Lower leg skin (tissue), 4 donors: ENCODE measurements at places on chromosomes 2 and 18.

DNA sequence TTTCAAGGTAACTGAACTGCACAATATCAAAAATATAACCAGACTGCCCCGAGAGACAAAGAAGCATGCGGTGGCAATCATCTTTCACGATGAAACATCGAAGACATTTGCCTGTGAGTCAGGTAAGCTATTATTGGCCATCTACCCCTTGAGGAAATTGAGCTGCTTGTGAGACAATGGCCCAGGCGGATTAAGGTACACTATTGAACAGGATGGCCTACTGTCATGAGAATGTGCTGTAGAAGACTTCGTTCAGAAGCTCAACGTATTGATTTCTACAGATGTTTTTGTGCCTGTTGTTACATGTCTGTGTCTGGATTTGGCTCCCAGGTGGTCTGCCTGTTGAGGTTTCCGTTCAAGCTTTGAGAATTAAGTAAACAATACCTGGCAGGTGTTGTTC is 198.7 kb downstream of the DOK6 start:
- DNase-seq: no peak

DNA sequence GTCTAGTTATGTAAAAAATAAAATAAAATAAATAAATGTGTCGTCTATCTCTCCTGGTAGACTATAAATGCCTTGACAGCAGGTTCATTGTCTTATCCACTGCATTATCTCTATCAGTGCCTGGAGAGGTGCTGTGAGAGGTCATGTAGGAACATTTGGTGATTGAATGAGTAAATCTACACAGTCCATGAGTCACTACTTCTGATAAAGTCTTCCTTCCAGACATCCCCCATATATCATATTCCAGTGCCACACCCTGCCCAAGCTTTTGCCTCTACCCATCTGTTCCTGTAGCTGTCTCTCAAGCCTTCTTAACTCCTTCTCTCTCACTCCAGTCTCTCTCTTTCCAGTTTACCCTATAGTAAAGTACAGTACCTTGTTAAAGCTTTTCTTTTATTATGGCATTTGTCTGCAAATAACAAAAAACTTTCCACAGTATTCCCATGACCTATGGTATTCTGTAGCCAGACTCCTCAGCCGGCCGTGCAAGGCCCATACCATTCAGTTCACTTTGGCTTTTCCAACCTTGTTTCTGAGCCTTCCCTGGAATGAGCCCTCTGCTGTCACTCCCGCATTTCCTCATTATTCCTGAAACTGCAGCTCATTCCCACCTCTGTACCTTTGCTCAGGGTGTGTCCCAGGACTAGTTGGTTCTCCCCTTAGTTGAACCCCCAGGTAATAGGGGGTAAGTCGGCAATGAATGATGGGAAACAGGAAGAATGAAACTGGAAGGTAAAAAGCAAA is 37.5 kb downstream of the ANXA4 start:
- no peak for DNase-seq

DNA sequence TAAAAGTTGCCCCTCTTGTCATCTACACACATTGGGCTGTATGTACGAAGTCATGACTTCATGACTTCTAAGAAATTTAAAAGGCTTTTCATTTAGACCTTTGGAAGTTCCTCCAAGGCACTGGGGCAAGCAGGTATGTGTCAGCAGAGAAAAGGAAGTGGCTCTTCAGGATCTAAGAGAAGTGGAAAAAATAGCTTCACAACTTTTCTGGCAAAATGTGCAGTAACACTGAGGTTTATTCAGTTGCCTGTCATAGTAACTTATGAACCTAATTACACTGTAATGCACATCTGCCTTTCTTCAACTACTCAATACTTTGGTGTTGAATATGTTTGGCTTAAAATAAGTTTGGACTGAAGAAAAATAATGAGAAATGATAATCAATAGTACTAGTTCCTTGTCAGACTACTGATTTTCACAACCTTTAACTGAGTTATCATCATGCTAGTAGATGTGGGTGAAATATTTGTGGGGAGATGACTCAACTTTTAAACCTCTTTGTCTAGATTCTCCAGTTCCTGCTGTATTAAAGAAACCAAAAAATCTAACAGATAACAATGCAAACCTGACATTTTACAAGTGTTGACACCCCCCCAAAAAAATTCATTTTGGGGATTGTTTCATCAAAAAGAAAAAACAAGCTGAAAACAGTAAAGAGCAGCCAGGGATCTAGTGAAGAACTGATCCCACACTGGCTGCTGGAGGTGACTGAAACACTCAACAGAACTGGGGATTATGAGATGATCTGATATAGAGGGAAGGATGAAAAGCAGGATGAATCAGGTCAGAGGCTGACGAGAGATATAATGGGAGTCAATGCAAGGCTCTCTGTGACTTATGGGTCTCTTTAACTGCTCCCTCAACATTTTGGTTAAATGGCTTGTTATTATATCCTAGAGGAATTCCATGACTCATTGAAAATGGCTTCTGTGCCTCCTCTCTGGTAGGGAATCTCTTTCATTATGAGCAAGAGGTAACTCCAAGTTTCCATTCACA is 84.6 kb downstream of the COLEC12 start:
- no peak for DNase-seq

- no peak for DNase-seq
These were observed 433.8 kb downstream of the NBAS start for GRCh38 chr2:15127301-15127700.

- no peak for DNase-seq
These were observed 79.2 kb downstream of the LONRF2 start for GRCh38 chr2:100242891-100243619.

GRCh38 chr2:238600506-238601432 is 174.0 kb downstream of the ASB1 start:
- no peak for DNase-seq

GRCh38 chr2:119650846-119651370 is 28.1 kb upstream of the TMEM177 start:
- DNase-seq: no peak

DNA sequence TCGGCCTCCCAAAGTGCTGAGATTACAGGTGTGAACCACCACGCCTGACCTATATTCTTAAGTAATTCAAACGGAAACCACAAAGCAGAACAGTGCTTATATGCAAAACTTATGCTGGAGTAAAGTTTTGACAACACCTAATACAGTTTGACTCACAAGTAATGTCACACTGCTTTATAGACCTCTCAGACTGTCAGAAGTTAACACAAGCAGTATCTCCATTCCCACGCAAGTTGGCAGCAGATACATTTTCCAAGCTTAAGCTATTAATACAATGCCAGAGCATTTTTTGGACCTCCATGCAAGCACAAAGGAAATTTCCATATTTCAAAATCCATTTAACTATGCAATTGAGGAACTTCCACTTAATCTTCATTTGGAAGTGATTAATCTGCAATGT is 21.0 kb upstream of the SANBR start:
- DNase-seq: no peak

DNA sequence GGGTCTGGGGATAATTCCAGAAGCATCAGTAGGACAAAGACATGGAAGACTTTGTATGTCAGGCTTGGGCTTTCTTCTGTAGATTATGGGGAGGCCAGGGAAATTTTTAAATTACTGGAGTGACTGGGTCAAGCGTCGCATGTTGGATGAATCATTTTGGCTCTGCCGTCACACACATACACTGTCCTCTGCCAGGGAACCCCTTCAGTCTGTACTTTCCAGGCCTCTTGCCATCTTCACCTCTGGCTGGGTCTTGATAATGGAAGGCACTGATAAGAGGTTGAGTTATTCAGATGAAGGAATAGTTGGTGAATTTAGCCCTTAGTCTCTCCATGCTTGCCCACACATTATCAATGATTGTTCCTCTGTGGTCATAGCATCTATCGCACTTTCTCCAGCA is 895.1 kb upstream of the CELF4 start:
- no peak for DNase-seq

DNA sequence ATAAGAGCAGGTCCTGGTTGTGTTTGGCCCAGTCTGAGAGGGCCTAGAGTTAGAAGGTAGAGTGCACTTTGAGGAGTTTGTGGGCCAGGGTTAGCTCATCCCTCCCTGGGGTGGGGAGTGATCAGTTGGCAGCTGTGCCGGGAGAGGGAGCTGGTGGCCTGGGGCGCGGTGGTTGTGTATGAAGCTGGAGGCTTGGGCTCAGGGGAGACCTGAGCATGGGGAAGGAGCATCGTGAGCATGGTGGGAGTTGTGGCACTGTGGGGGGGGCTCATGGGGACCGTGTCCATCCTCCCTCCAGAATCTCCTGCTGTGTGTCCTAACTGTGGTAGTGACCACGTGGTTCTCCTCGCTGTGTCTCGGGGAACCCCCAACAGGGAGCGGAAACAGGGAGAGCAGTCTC is 13.6 kb downstream of the STK11IP start:
- no peak for DNase-seq

DNA sequence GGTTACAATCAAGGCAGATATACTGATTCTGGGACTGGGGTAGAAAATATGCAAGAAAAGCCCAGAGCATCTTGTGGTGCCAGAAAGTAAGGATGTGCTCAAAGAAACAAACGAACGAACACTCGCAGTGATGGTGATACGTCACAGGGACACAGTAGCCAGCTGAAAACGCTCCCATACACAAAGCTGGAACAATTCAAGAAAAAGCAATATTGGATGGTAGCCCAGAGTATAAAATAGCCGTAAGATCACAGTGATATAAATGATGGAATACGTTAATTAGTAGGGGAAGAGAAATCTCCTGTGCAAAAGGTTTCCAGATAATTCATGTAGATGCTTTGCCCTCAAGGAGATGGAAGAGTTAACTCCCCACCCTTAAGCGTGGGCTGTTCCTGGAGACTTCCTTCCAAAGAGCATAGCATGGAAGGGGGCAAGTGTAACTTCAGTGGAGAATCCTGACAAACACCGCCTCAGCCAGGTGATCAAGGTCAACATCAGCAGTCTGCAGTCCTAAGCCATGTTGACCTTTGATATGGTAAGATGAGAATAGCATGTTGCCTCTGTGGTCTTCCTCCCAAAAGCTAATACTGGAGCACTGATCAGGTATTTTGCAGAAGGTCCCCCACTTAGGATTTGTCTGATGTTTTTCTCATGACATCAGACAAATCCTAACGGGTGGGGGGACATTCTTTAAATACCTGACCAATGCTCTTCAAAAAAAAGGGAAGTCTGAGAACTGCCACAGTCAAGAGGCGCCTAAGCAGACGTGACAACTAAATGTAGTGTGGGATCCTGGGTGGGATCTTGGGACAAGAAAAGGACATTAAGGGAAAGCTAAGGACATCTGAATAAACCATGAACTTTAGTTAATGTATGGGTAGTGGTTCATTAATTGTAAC is 99.0 kb downstream of the NCK2 start:
- DNase-seq: no peak

- DNase-seq: no peak
These were observed 27.5 kb downstream of the TMEM178A start for GRCh38 chr2:39693245-39693644.

DNA sequence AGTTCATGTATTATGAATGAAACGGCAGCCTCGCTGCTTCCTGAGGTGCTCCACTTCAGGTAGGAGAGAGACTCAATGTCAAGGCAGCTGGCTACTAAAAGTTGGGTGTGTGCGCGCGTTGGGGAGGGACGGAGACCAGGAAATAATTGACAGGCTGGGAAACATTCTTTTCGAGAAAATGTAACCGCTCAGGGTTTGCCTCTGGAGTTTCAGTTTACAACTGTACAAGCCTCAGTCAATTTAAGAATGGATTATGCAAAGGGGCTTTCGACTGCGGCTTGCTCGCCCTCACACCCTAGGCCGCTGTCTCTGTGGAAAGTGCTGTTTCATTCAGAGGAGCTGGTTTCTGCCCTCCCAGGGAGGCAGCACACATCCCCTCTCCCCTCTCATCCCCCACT is 4.4 kb upstream of the SPRED2 start:
- no peak for DNase-seq

DNA sequence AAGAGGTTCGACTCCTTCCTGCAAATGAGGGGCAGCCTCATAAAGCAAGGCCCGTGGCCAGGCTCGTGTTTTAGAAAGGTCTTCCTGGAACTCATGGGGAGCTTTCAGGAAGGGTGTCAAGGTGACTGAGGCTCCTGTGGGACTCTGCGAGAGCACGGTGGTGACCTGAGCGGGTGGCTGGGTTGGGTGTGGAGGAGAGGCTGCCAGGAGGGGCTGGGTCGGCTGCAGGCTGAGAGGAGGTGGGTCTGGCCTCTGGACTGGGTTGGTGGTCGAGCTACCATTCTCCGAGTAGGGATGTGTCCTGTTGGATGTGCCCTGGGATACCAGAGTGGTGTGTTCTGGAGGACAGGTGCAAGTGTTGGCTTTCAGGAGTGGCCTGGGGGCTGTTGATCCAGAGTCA is 86.4 kb downstream of the DGKD start:
- DNase-seq: no peak

- DNase-seq: no peak
These were observed 34.8 kb upstream of the FAM110C start for GRCh38 chr2:80971-81736.

- DNase-seq: peak; percentile 67
These were observed 273.3 kb downstream of the GLI2 start for GRCh38 chr2:121008975-121009374.

- DNase-seq: no peak
These were observed 25.4 kb downstream of the CAPN14 start for GRCh38 chr2:31191931-31192330.

DNA sequence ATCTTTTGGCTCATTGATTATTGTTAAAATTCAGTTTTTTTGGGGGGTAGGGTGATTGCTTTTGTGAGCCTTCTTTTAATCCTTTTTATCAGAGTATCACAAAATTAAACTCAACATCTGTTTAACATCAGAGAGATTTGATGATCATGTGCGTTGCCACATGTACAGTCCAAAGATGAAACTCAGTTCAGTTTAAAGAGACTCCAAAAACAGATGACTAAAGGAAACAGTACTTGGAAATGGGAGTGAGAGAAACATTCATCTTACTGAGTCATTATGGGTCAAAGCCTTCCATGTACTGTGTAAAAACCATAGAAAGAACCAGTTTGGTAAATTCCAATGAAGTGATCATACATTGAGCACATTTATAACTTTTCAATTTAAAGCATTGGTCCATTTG is 53.0 kb downstream of the LYPD6 start:
- DNase-seq: no peak

GRCh38 chr18:39746201-39746600 is 2180.6 kb upstream of the CELF4 start:
- no peak for DNase-seq

DNA sequence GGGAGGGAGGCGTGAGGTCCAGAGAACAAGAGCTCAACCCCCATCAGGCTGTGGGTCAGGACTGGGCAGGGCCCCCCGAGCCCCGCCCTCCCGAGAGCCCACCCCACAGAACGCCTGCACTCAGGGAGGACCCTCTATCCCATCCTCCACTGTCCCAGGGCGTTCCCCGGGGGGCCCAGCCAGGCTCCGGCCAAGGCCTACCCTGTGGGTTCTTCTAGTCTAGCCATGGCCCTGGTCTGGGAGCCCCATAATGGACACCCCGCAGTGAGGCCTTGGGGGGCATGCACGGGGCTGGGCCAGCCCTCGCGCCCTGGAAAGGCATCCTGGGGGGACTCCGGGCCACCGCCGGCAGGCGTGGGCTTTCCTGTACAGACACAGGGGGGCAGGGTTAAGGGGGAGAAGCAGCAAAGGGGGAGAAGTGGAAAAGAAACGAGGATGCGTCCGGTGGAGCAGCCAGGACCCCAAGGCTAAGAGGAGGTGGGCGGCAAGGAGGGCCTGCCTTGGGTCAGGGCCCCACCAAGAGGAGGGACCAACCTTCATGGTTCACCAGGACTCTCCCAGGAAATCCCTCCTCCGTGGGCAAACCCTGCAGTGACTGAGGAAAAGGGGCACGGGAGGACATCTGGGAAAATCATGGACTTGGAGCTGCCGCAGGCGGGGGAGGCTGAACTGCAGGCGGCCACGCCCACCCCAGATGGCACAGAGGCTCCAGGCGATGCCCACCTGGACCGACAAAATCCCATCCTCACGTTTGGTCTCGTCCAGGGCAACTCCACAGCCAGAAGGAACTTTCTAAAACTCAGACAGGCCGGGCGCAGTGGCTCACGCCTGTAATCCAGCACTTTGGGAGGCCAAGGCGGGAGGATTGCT is 2.7 kb upstream of the CROCC2 start:
- DNase-seq: no peak
